Astrocyte of the spinal cord (primary cell): ENCODE measurements at places on chromosomes 11 and 22.
A peak's percentile ranks its signal among the peaks of the same experiment; 100 is the strongest.

- no peak for DNase-seq
These were observed 127.2 kb downstream of the OSBP2 start for GRCh38 chr22:30821863-30822215.

DNA sequence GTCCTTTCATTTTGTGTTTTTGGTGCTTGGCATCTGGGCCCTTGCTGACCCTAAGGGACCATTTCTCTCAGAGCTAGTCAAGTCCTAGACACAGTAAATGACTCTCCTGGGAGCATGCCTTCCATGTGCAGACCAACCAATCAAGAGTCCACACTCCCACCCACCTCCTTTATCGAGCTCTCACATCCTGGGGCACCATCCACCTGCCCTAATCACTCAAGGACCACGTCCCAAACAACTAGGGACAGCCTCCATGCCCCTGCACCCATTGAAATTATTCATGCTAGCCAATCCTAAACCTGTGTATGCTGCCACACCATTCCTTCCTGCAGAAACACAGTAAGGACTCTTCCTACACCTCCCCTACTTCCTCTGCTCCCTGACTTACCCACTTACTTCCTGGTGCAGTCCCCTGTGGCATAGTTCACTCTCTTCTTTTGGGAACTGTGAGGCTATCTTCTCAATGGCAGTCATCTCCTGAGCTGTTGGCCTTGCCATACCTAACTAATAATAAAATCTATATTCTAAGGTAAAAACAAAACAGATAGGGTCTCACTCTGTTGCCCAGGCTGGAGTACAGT is 6.4 kb upstream of the SAA2 start:
- no peak for DNase-seq

DNA sequence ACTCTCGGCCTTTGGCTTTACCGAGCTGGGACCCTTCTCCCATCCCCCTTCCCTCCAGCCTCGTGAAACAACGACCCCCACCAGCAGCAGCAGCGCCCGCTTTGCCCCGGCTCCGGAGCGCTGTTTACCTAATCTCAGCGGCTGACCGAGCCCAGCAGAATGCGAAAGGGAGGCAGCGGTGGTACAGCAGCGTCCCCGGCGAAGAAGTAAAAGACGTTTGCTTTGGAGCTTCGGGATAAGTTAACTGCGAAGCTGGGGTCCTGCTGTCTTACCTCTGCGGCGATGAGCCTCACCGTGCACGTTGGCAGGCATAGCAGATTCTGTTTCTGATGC is 2.0 kb upstream of the LARGE1 start:
- no peak for DNase-seq

- DNase-seq, result no peak
These were observed 67.8 kb upstream of the INCENP start for GRCh38 chr11:62055970-62056369.

DNA sequence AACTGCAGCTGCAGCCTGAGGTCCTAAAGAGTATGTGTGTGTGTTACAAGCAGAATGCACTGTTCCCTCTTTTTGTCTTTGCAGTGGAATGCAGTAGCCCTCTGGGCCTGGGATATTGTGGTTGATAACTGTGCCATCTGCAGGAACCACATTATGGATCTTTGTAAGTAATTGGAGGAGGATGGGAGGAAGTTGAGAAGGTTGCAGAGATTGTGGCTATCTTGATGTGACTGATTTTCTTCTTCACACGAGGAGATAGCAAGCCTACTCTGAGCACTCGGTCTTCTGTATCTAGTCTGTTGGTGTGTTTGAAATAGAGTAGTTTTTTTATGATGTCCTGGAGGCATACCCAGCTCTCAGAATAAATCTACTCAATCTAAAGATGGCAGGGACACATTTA is 2.3 kb downstream of the RBX1 start:
- no peak for DNase-seq

DNA sequence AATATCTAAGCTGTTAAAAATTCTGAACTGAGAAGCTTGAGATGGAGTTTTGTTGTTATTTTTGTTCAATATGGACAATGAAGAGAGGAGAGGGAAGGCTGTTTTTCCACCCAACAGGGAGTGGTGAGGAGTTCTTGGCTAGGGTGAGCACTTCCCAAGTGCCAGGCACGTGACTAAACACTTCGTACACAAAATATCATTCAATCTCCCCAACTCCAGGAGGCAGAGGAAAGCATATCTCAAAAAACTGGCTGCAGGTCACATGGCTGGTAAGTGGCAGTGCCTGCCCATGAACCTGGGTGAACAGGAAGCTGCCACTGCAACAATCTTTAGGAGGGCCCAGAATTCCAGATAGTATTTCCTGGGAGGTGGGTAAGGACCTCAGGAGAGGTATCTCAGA is 11.6 kb downstream of the ELF5 start:
- DNase-seq, result no peak

DNA sequence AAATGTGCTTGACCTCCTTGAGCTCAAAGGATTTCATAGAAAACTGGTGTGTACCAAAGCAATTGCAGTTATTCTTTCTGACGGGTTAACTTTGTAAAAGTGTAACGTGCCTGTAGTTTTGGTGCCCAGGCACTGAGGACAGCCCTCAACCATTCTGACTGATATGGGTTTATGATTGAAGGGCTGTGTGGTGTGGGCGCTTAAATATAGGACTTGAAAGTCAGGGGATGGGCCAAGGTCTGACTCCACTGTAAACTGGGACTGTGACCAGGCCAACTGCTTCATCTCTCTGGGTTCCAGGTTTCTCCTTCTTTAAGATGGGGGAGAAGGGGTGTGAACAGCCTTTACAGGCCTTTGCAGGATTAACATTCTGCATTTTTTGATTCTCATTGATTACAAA is 191.1 kb upstream of the ARHGAP20 start:
- DNase-seq, result no peak

DNA sequence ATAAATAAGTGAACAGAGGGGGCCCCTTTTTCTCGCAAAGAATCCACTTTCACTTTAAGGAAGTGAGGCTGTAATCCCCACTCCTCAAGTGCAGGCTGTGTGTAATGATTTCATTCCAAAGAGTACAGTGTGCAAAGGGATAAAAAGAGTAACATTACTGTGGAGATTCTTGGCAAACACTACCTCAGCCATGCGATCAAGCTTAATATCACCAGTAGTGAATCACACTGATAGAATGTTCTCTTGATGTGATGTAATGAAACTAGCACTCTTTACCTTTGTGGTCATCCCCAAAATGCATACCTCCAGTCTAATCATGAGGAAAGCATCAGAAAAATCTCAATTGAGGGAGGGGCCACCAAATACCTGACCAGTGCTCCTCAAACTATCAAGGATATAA is 246.1 kb upstream of the CHORDC1 start:
- DNase-seq, result peak; percentile 73

GRCh38 chr11:45778341-45778740 is 26.6 kb upstream of the SLC35C1 start:
- DNase-seq, result no peak

GRCh38 chr11:69257838-69258658 is 35.9 kb upstream of the MYEOV start:
- no peak for DNase-seq

- DNase-seq, result no peak
These were observed 79.0 kb upstream of the HSD17B12 start for GRCh38 chr11:43601511-43601910.

GRCh38 chr22:46779023-46779422 is 16.6 kb downstream of the TBC1D22A start:
- no peak for DNase-seq

DNA sequence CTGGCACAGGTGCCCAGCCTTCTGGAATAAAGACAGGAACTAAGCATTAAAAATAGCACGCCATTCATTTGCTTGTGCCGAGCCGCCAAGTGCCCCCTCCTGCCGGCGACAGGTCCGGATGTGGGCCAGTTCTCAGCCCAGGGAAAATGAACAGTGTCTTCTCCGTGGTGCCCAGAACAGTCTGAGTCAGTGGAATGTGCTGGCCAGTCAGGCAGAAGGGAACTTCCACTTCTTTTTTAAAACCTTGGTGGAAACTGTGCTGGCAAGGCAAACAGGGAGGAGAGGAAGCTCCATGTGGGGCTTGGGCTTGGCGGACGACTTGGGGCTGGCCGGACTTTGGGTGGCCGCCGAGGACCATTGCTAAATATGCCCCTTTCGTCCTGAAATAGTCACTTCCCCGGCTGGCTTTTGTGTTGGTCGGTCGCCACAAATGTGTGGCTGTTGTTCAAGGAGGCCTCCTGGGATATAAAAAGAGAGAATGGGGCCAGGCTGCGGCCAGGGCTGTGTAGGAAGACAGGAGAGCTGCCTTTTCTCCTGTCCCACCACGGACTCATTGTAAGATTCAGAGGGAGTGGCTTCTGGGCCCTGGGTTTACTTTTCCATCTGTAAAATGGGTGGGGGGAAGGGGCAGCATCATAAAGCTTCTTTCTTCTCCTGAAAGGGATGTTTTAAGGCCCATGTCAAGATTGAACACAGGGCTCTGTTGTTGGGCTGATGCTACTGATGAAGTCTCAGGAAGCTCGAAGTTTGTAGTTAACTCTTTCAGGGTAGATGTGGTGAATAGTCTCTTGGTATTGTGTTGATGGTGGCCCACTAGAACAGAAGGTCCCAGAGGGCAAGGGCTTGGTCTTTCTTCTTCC is 101.0 kb downstream of the PTPRJ start:
- DNase-seq, result peak; percentile 90

DNA sequence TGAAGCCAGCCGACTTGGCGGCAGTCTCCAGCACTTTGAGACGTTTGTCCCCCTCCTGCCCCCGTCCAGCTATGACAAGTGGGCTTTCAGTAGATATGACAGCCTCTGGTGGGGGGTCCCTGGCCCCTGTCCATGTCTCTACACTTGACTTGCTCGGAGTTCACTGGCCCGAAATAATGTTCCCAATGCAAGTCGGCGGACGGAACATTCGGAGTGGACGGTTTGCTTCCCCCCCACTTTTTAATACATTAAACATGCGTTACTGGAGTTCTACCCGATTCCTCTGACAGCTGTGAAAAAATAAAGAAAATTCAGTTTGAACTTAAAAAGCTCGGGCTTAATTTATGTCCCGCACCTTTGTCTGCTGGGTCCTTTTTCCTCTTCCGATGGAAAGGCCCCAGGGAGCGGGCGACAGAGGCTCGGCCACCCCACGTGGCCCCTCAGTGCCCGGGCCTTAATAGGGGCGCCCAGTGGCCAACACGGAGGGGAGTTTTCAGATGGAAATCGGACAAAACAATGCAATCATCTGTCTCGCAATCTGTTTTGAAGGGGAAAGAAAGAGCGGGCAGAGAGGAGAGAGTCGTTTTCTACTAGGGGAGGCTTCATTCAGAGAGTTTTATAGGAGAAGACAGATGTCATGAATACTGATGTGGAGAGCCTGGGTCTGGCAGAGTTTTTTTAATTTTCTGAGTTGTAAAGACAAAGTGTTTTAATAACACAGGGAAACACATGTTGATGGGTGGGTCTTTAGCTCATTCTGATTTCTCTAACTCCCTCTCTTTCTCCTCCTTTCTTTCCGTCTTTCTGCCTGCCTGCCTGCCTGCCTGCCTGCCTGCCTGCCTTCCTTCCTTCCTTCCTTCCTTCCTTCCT is 50.2 kb downstream of the SMIM38 start:
- DNase-seq, result no peak

- DNase-seq, result no peak
These were observed 66.1 kb downstream of the CHST1 start for GRCh38 chr11:45599161-45599943.

- peak; percentile 29 for DNase-seq
These were observed 25.3 kb downstream of the STIM1 start for GRCh38 chr11:3880724-3881123.

GRCh38 chr22:42966497-42966896 is 48.5 kb downstream of the PACSIN2 start:
- DNase-seq, result no peak

GRCh38 chr11:64643256-64643881 is 52.3 kb downstream of the SLC22A12 start:
- DNase-seq, result no peak

GRCh38 chr11:119533921-119534736 is 111.2 kb upstream of the THY1 start:
- peak; percentile 53 for DNase-seq

DNA sequence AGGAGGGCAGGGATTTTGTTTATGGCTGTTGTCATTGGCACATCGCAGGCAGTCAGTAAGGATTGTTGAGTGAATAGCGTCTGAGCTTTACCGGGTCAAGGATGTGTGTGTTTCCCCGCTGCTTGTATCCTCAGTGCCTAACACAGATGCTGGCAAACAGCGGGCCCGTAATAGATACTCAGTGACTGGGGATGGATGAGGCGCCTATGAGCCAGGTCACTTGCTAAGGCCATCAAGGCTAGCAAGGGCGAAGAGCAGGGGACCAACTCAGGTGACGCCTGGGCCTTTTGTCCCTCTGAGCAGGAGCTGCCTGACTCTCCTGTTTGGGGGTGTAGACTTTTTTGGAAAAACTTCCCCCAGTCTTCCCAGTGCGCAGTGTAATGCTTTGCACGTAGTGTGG is 118.1 kb downstream of the HIPK3 start:
- DNase-seq, result no peak

DNA sequence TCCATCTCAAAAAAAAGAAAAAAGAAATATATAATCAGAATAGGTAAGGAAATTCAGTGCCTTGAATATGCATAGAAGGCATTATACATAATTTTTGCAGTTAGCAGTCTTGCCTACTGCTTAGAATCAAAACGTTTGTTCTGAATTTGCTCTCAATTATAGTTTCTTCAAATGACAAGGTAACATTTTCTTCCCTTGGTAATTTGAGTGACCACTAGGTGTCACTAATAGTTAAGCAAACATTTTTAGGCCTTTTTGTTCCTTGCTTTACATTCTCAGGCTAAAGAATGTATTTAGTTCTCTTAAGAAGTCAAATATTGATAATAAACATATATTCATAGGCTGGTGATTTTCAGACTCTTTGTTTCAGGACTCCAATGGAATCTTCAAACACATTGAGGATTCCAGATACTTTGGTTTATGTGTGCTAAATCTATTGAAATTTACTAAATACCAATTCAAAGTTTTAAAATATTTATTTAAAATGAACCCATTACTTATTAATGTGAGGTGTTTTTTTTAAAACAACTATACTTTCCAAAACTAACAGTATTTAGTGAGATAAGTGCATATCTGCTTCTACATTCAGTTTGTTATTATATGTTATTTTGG is 55.0 kb upstream of the DEPDC7 start:
- peak; percentile 67 for DNase-seq

- no peak for DNase-seq
These were observed 751 bp downstream of the FIBIN start for GRCh38 chr11:26994631-26995095.

GRCh38 chr22:27785831-27786230 is 15.7 kb downstream of the MN1 start:
- no peak for DNase-seq

DNA sequence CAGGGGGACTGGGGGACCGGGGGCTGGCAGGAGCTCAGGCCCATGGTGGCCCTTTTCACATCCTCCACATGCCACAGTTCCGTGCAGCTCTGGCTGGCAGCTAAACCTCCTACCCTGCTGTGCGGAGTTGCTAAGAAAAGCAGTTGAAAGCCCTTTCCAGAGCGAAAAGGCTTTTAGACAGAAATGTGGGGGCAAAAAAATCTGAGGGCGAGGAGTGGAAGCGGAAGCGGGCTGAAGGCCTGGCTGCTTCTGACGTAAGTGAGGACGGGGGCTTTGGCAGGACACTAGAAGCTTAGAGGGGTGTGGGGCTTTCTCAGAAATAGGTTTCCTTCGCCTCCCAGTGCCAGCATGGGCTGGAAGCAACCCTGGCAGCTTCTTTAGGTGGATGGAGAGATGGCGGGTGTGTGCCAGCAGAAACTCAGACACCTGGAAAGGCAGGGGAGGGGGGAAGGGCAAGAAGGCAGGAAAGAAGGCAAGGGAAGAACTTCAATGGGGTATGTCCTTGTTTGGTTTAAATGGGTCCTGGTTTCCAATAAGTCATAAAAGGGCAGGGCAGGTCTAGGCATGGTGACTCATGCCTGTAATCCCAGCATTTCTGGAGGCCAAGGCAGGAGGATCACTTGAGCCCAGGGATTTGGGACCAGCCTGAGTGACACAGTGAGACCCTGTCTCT is 11.2 kb upstream of the DGKZ start:
- no peak for DNase-seq
